ENCODE measurements at places on chromosomes 7 and 10.
A peak's percentile ranks its signal among the peaks of the same experiment; 100 is the strongest.

DNA sequence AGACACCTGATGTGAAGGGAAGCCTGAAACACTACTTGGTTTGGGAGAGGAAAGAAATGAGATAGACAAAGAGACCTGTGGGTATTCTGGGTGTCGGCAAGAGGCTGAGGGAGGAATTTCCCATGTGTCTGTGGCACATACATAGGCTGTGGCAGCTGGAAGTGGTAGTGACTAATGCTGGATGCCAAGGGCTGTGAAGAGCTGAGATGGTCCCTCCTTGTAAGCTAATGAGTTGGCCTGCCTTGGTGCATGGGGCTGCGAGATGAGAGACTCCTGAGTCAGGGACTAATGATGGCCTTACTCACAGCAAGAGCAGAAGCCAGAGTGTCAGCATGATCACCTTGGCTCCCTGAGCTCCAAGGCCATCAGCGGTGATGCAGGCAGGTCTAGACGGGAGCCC, 119.0 kb upstream of the EEPD1 start:
- no peak for DNase-seq

DNA sequence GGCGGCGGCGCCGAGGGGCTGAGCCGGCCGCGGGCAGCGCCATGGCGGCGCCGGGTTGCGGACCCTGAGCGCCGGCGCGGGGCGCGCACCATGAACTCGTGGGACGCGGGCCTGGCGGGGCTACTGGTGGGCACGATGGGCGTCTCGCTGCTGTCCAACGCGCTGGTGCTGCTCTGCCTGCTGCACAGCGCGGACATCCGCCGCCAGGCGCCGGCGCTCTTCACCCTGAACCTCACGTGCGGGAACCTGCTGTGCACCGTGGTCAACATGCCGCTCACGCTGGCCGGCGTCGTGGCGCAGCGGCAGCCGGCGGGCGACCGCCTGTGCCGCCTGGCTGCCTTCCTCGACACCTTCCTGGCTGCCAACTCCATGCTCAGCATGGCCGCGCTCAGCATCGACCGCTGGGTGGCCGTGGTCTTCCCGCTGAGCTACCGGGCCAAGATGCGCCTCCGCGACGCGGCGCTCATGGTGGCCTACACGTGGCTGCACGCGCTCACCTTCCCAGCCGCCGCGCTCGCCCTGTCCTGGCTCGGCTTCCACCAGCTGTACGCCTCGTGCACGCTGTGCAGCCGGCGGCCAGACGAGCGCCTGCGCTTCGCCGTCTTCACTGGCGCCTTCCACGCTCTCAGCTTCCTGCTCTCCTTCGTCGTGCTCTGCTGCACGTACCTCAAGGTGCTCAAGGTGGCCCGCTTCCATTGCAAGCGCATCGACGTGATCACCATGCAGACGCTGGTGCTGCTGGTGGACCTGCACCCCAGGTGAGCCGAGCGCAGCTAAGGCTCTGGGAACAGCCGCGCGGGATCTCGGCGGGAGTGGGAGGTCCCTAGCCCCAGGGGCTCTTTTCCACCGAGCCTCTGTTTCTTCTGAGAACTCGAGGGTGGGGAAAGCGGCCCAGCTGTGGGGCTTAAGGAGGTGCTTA, at the start of gene GPR26:
GPR26 (plus strand) TSS at position 38 of the 919 bp plus-strand sequence; CDS start at position 91, 53 bp downstream.
- no peak for DNase-seq

DNA sequence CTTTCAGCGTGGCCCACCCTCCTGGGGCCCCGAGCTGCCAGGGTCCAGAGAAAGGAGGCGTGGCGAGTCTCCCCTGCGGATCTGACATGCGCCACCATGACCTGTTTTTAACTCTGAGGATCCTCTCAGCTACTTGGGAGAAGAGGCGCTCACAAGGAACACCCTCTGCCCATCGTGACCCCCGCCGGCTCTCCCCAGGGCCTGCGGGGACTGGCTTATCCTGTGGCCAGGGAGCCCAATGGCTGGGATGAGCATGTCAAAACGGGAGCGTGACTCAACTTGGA, 93.7 kb downstream of the EBF3 start:
- peak; percentile 54 for DNase-seq

DNA sequence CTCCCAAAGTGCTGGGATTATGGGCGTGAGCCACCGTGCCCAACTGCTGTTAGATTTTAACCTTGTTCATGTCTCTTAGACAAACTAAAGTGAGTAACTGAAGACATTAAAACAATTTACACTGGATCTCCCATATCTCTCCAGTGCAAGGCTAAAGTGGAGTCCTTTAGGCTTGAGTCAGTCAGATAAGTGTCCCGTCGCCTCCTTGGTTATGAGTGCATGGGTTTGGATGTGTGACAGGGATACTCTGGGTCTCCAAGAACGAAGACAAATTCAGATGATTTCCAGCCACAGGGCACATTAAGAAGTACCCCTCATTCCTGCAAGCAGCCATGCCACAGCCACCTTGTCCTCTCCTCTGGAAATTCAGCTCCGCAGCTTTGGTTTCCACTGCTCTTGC, 66.1 kb upstream of the PDZD8 start:
- DNase-seq: no peak

DNA sequence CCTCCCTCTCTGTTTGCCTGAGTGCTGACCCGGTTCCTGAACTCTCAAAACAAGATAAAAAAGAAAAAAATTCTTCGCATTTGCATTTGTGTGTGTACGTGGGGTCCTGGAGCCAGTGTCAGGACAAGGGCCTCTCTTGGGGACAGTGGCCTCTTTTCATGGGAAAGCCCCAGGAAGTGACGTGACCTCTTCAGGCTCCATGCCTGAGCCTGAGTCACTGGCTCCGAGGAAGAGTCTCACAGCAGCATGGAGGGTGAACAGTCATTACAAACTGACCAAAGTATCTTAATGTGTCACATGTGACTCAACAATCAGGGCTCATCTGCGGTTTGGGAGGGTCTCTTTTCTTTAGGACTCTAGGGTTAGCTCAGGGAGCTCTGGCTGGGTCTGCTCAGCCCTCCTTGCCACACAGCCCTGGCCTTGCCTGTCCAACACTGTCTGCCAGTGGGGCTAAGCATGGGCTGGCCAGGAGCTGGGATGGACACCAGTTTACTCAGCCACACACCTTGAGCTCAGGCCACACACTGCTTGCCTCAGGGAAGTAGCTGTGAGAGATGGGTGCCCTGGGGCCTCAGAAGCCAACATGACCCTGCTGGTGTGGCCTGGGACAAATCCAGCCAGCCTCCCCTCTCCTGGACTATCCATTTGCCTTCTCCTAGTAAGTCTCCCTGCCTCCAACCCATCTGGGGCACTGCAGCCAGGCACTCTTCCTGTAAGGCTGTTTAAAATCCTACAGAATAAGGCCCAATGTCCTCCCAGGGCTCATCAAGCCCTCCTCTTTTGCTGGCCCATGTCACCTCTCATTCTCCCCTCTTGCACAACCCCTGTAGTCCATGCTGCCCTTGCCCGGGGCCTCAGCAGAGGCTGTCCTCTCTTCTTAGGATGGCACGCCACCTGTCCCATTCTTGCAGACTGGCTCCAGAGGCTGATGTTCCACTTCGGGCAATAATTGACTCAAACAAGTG, 10.5 kb downstream of the TMEM273 start:
- DNase-seq: no peak
